ENCODE measurements at places on chromosomes 3 and 15.

GRCh38 chr3:136247855-136248590 is 2.1 kb upstream of the PCCB start:
- no peak for DNase-seq

GRCh38 chr3:135995766-135996165 is 30.2 kb downstream of the PPP2R3A start:
- DNase-seq, result no peak

GRCh38 chr3:100562224-100562857 is 47.1 kb upstream of the ADGRG7 start:
- no peak for DNase-seq

DNA sequence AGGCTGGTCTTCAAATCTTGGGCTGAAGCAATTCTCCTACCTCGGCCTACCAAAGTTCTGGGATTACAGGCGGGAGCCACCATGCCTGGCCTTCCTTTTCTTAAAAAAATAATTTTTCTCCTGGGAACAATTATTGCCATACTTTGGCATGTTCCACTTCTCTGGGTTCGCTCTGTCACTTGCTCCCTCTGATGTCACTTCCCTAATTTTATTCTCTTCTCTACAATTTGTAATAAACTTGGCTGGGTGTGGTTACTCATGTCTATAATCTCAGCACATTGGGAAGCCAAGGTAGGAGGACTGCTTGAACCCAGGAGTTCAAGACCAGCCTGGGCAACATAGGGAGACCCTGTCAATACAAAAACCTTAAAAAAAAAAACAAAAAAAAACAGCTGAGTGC is 6.1 kb upstream of the IMPDH2 start:
- DNase-seq, result no peak

- no peak for DNase-seq
Measured at GRCh38 chr3:188217726-188218125, 63.8 kb downstream of the LPP start.

DNA sequence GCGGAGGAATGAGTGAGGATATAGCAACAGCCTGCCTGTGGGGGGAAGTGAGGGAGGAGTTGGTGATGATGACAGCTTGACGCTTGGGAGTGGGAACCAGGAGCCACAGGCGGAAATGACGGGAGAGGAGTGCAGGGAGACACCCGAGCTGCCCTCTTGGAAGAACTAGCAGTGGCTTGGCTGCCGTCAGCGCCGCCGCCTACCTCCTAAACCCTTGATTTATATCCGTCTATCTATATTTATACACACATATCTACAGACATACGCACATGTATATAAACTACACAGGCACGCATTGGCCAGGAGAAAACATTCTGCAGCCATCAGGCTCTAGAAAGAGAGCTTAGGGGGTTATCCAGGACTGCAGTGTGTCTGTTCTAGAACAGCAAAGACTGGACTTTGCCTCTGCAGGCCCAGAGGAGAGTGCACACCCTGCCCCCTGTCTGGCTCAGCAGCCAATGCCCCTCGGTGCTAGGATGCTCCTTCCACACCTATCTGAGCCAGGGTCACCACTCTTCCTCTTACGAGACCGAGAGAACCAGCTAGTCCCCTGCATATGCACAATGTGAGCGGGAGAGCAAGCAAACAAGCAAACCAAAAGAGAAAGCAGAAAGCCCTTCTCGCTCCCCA is 45.3 kb upstream of the MAGEF1 start:
- no peak for DNase-seq

DNA sequence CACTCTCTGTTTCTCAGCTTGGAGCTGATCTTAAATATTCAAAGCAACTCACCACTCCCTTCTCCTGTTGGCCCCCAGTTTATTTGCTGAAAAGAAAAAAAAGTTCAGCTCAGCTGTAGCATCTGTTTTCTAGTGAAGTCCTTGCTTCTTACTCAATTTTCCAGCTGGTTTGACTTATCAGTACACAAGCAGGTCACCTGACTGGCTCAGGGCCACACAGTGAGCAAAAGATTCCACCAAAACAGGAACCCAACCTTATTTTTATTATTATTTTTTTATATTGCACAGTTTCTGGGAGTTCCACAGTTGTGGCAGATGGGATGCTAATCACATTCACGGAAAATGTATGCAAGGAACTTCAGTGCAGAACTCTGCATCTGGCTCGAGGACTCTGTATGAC is 390.7 kb upstream of the RGMA start:
- no peak for DNase-seq

DNA sequence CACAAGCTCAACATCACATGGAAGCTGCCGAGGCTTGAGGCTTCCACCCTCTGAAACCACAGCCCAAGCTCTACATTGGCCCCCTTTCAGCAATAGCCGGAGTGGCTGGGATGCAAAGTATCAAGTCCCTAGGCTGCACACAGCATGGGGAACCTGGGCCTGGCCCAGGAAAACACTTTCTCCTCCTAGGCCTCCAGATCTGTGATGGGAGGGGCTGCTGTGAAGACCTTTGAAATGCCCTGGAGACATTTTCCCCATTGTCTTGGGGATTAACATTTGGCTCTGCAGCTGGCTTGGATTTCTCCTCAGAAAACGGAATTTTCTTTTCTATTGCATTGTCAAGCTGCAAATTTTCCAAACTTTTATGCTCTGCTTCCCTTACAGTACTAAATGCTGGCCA is 18.2 kb downstream of the HRG start:
- no peak for DNase-seq

DNA sequence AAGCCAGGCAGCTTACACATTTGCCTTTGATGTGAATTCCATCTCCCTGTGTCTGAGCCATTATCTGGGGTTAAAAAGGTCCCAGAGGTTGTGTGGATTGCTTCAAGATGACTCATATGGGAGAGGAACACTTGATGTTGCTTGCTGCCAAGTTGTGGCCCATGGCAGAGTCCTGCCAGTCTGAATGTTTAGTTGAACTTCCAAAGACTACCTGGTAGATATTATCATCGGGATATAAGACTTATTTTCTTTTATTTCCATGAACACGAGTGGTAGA is 85.6 kb downstream of the TJP1 start:
- no peak for DNase-seq

GRCh38 chr15:70801109-70801508 is 37.8 kb upstream of the UACA start:
- no peak for DNase-seq

Data from stimulated activated CD8-positive, alpha-beta memory T cell treated with anti-CD3 and anti-CD28 coated beads, Interleukin-4, amount 100 ng/mL, for 48 hours (primary cell).